Stimulated activated CD4-positive, alpha-beta T cell treated with anti-CD3 and anti-CD28 coated beads, TNF-alpha, amount 100 ng/mL, for 1 hour (primary cell): ENCODE measurements at places on chromosomes 11 and 22.

- DNase-seq: no peak
Measured at GRCh38 chr11:72238040-72238450, 5.9 kb downstream of the PHOX2A start.

DNA sequence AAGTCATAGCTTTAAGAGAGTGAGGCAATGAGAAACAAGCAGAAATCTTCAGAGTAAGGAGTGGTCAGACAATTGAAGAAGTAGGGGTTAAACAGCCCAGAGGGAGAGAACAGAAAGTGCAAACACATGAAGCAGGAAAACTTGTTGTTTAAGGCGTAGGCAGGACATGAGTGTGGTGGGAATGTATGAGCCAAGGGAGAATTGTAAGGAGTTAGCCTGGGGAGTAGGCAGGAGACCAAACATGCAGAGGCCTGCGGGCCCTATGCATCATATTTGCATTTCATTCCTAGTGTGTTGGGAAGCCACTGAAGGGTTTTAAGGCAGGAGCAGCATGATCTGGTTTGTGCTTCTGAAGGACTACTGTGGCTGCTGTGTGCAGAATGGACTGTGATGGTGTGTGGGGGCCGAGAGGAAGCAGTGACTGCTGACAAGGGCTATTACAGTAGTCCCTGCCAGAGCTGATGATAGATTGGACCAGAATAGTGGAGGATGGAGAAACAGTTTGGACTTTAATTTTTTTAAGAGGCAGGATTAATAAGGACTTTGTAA, 179.9 kb upstream of the C11orf87 start:
- DNase-seq: no peak

DNA sequence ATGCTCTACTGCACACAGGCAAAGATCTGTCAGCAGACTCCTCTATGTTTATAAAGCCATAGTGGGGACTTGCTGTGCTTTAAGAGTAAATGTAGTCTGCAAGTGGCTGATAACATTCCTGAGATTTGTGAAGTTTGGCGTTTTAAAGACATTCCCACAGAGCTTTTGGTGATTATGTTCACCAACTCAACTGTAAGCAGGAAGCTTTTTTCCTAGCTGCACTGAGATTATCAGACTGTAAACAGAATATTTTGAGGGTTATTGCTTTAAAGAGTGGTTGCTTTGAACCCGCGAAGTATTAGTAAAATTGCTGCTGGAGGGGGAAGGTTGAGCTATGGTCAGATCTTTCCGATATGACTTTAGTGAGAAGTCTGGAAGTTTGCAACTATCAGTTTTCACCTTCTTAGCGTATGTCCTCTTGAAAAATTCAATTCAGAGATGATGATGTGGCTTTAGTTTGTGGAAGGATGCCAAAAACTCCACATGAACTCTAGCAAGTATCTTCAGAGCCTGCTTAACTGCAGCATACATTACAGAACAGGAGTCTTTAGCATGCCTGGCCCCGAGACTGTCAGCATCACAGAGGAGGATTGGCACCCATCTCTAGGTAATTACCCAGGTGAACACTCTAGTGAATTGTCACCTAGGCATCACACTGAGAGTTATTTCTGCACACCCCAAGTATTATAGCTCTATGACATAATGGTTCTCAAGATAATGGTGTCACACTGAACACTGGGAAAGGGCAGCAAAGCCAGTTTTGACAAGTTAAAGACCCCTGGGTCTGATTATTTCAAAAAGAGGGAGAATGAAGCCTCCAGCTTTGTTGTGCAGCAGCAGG, 89.9 kb downstream of the MTNR1B start:
- no peak for DNase-seq

- no peak for DNase-seq
Measured at GRCh38 chr11:117394221-117394925, 66.7 kb downstream of the CEP164 start.

DNA sequence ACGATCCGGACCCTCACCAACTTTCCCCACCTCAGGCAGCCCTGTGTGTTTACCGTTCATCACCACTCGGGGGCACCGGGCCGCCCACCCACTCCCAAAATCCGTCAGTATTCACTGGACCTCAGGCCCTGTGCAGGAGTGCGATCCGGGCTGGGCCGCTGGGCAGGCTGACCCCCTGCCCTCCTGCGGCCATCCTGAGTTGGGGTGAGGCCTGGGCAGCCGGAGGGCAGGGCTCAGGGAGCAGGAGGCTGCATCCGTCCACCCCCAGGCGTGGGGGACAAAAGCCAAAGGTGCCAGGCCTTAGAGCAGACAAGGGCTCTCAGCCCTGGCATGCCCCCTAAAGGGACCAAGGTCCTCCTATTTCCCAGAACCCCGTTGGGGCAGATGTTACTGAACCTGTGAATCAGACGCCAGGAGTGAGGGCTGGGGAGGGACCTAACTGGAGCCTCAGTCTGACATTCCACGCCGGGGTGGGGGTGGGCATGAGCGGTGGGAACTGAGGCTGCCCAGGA, 16.8 kb upstream of the TMEM191C start:
- no peak for DNase-seq

- no peak for DNase-seq
Measured at GRCh38 chr22:39727541-39727940, 157.0 kb downstream of the CACNA1I start.

DNA sequence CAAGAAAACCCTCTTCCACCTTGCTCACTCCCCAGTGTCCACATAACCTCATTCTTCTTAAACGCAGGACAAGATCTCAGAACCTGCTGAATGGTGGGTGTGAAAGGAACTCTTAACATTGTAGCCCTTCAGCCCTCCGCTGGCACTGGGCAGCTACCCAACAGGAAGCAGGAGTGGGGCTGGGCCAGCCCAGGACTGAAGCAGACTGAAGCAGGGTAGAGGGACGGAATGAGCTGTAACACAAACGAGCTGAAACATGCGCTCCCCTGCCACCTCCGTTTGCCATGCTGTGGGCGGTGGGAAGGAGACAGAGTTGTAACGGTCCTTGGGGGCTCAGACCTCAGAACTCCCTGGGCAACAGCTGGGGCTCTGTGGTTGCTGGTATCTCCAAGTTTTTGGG, 23.6 kb downstream of the NPAT start:
- DNase-seq: no peak

DNA sequence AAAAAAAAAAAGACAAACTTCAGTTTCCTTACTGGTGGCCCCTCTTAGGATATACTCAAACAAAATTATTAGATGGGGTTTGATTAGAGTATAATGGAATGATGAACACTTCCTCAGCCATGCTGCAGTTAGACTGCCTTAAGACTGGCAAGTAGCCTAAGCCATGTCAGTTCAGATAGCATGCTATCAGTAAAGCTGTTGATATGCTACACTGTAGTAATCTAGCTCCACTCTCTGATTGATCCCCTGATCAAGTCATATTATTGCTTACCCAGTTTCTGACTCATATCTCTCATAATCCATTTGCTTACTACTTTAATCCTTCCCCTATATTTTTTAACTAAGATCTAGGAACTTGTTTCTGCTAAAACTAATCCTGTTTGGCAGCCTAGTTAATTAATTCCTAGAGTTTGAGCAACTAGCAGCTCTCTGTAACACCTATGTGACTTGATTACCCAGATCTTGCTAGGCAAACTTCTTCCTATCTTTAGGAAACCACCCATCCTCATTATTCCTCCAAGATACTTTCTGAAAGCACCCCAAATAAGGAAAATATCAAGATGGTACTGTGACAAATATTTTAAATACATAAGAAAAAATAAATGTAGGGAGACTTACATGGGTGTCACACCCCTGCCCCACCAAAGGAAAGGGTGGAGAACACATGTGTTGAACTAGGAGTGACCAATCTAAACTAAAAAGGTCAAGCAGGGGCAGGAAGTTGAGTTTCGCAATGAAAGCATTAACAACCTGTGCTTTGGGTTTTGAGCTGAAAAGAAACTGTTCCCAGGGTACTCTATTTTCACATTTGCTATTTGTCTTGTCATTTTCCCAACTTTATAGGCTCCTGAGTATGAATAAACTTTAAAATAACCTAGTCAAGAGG, 43.2 kb downstream of the PIK3C2A start:
- DNase-seq: no peak

- no peak for DNase-seq
Measured at GRCh38 chr11:69449320-69450063, 32.0 kb upstream of the LINC01488 start.

- peak; percentile 49 for DNase-seq
Measured at GRCh38 chr11:128848815-128849455, 18.2 kb downstream of the KCNJ1 start.

DNA sequence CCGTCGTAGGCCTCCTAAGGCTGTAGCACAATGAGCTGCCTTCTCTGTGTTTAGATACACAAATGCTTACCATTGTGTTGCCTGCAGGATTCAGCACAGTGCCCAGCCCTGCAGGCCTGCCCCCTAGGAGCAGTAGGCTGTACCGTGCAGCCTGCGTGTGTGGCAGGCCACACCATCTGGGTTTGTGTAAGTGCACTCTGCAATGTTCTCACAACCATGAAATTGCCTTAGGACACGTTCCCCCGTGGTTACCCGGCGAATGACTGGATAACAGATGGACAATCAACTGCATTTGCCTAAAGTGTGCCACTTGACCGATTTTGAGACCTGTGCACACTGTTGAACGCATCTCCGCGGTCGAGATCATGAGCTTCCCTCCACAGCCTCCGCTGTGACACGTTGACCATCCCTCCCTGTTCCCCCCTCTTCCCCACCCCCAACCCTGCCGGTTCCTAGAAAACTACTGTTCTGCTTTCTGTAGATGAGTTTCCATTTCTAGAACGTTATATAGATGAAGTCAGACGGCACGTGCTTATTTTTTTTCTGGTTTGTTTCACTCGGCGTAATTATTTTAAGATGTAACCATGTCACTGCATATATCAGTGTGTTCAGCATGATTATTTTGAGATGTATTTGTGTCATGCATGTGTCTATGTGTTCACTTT, 22.2 kb upstream of the CTSD start:
- DNase-seq: no peak

DNA sequence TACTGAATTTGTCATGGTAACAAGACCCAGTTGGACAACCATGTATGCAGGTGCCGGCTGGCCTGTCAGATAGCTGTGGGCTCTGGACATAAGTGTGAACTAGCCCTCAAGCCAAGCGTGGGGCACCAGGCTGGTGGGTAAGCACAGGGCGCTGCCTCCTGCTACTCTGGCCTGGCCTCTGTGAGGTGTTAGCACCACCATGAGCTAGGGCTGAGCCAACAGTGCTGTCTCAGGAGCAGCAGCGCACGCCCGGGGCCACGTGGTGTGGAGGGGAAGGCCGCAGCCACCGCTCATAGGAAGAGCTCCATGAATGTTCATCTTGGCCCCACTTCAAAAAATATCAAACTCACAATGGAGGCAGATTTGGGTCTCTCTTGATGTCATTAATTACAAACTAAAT, 35.3 kb upstream of the GNB1L start:
- DNase-seq: no peak

DNA sequence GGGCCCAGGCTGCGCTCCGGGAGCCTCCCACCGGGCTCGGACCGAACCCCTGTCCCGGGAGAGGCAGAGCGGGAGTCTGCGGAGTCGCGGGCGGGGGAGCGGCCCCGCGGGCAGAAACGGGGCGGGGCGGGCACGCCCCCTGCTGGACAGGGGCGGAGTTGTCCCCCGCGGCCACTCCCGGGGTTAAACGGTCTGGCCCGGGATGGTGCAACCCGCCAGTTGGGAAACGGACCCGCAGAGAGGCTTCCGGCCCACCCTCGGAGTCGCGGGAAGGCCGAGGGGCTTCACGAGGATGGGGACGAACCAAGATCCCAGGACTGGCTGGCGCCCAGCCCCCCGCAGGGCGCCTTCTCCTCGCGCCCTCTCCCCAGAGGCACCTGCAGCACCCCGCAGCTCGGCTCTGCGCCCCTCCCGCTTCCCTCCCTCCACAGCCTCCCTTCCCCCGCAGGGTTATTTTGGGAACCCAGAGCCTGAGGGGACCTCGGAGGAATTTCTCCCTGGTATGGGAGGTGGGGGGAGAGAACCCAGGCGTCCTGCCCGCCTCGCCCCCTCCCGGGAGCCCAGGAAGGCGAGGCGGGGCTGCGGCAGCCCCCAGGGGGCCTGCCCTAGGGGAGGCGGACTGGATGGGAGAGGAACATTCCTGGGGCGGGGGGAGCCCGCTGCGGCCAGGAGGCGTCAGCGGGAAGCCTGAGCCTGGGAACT, 902 bp downstream of the RASGRP2 start:
- DNase-seq: peak; percentile 34

- no peak for DNase-seq
Measured at GRCh38 chr11:48025984-48026340, 45.6 kb downstream of the PTPRJ start.

- no peak for DNase-seq
Measured at GRCh38 chr22:47135338-47135737, 372.9 kb downstream of the TBC1D22A start.

- no peak for DNase-seq
Measured at GRCh38 chr11:80596291-80596810, 1155.5 kb upstream of the TENM4 start.

GRCh38 chr11:12372111-12372510, 5.3 kb upstream of the PARVA start:
- DNase-seq: no peak

DNA sequence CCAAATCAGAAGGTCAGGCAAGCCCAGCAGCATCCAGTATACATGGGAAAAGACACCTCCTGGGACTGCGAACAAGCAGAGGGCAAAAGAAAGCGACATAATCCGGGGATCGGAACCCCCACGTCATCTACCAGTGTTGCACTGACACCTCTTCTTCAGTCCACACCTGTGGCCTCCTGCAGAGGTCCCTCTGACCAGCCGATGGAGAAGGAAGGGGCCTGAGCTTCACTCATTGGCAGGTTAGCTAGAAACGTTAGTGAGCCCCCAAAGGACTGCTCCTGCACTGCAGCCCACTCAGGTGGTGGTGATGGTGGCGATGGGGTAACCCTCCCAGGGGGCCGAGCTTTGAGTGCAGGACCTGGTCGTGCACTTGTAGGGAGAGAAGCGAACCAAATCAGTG, 22.1 kb downstream of the ASCL2 start:
- no peak for DNase-seq

GRCh38 chr11:2459796-2460531, 15.2 kb downstream of the KCNQ1 start:
- DNase-seq: no peak

DNA sequence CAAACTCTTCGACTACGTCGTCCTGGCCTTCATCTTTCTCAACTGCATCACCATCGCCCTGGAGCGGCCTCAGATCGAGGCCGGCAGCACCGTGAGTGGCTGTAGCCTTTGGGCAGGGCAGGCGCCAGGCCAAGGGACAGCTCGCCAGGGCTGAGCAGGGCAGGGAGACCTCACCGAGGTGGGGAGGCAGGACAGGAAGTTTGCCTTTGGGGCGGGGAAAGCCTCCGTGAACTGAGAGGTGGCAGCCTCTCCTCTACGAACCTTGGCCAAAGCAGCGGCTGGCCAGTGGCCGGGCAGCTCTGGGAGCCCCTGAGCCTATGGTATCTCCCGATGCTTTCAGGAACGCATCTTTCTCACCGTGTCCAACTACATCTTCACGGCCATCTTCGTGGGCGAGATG, 93.2 kb downstream of the CACNA1I start:
- DNase-seq: no peak

DNA sequence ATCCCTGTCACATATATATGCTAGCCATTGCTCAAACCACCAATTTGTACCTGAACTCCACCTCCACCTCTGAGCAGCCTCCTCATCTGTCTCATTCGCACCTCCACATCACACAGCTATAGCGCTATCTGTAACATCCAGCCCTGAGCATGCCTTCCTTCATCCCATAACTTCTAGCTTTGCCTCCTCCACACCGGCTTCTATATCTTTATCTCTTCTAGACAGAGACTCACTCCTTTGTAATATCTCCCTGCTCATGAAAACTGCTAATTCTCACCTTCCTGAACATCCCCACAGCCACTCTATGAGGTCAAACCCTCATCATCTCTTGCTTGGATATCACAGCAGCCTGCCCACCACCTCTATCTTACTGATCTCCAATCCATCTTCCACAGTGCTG, 5.9 kb downstream of the SIAE start:
- DNase-seq: no peak

GRCh38 chr22:35315141-35315854, 15.6 kb downstream of the TOM1 start:
- no peak for DNase-seq
